G401 (cell line): ENCODE measurements at places on chromosomes 4 and X. TPM values are rescaled to one million over a fixed set of nuclear protein-coding genes. Genes with fewer than 3 reads are reported as not detected.
A peak's percentile ranks its signal among the peaks of the same experiment; 100 is the strongest.

Gene VCX2
- total RNA-seq, result not detected in 2 replicates

Gene CT45A6
- not detected in 2 replicates for total RNA-seq

Gene SLITRK4
- not detected in 2 replicates for total RNA-seq

Gene CXCL11
- total RNA-seq, result not detected in 2 replicates

- no peak for DNase-seq
These were observed 353.5 kb downstream of the ADGRL3 start for GRCh38 chr4:61553557-61554125.

- no peak for DNase-seq
These were observed 205.0 kb upstream of the PDE5A start for GRCh38 chr4:119833611-119834010.

DNA sequence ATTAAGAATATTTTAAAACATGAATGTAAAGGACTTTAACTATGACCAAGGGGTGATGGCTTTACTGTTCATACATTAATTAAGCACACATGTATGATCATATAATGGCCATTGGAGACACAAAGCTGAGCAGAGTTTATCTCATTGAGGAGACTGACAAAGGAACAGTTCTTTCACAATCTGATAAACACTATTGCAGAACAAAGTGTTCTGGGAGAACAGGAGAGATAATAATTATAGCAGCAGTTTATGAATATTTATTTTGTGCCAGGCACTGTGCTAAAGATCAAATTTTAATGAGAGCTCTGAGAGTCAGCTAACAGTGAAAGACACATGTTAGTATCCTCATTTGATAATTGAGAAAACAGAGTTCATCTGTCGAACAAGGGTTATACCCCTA is 242.4 kb upstream of the NR3C2 start:
- DNase-seq, result no peak

DNA sequence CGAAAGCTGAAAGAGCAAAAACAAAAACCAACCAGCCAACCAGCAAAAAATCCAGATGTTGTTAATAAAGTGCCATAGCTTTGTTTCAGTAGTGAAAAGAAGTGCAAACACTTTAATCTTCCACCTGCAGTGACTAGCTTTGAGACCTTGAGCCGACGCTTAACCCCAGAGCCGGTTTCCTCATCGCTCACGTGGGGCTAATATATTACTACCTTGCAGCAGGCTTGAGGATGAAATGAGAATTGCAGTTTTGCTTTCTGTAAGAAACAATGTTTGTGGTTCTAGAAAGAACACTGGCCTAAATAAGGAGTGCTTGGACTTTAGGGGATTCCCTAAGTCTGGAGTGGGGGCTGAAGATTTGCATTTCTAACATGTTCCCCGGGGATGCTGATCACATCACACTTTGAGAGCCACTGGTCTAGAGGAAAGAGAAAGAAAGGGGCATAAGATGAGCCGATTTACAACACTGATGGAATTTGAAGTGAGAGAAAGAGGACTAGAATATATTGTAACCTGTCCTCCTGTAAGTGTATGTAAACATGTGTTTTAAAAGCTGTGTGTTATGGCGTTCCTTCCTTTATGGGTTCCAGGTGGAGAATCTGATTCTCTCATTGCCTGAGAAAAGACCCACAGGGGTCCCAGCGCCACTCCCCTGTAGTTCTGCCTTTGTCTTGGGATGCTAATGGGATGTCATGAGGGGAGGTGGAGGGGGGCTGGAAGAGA is 1.4 kb downstream of the FGF2 start:
- DNase-seq, result peak; percentile 8

DNA sequence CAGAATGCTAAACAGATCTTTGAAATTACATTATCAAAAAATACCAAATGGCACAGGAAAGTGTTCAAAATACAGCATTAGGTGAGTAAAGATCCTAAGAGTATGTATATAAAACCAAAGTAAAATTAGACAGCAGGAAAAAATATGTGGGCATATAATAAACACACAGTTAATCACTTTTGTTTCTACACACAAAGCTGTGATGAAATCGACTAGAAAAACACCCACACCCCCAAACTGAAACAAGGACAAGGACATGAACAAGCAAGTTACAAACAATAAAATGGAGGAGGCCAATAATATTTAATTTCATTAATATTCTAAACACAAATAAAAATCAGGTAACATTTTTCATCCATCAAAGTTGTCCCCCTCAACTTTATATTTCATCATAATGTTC is 143.2 kb downstream of the FRYL start:
- DNase-seq, result no peak

- DNase-seq, result no peak
These were observed 14.1 kb upstream of the CYTL1 start for GRCh38 chr4:5033281-5033841.

- no peak for DNase-seq
These were observed 251.7 kb upstream of the TENM3 start for GRCh38 chr4:181991369-181992108.

DNA sequence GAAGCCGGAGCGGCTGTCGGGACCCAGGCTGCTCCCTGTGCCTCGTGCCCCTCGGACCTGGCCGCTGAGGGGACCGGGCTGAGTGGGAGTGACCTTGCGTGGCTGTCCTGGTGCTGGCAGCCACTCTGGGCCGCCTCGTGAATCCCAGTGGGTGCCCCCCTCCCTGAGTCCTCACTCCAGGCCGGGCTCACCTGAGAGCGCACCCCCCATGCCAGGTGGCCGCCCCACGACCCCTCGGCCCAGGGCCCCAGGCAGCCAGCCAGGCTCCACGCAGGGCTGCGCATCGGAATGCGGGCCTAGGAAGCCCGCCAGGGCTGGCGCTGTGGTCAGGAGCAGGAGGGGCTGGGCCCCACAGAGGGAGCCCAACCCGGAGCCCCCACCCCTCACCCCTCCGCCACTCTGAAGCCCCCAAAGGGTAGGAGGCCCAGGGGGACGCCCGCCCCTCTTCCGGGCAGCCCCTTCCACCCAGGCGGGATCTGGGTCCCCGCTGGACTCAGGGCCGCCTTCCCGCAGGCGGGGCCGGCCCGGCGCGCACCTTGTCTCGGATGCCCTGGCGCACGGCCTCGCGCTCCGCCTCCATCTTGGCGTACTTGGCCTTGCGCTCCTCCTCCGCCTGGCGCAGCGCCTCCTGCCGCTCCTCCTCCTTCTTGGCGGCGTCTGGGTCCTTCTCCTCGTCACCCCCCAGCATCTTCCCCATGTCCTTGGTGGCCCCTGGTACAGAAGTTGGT is 33.9 kb downstream of the CPLX1 start:
- peak; percentile 70 for DNase-seq

- no peak for DNase-seq
These were observed 603.3 kb downstream of the PCDH18 start for GRCh38 chr4:136928957-136929411.

DNA sequence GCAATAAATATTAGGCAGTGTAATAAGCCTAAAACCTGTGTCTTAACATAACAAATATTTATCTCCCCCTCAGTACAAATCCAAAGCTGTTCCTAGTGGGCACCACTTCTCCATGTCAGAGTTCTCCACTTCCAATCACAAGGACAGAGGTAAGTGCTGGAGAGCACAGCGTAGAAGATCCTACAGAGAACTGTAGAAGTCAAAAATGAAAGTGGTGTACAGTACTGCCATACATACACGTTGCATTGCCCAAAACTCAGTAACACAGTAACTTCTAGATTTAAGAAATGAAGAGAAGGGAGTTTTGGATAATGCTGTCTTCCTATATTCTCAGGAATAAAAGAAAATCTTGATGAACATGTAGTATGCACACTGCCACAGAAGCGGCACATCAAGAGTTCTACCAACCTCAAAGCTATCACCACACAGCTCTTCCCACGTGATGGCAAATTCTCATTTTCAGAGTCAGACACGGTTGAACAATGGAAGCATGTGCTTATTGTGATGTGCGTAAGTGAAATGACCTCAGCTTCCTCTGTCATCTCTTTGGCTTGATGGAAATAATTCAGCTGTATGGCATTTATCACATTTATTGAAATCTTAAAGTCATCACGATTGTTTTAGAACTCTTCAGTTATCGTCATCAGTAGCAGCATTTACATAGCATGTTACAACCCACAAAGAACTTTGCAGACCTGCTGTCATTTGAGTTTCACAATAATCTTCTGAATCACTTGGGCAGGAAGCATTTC is 27.1 kb upstream of the SPANXN4 start:
- DNase-seq, result no peak

GRCh38 chr4:57309658-57310057 is 199.5 kb upstream of the IGFBP7 start:
- DNase-seq, result no peak

DNA sequence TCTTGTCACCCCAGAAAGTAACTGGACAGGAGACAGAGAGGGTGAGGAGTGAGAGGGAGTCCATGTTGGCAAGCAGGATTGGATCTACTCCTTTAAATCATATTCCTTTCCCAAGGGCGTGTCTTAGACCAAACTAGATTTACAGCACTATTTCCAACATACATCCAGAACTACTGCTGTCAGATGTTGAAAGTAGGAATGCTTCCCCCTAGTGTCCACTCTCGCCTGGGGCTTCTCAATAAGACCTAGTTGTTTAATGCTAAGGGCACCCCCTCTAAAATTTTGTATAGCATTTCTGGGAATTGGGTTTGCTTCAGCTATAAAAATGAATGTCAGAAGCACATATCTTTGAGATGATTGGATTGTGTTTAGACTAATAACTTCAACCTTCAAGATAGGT is 13.3 kb downstream of the OFD1 start:
- DNase-seq, result peak; percentile 37

DNA sequence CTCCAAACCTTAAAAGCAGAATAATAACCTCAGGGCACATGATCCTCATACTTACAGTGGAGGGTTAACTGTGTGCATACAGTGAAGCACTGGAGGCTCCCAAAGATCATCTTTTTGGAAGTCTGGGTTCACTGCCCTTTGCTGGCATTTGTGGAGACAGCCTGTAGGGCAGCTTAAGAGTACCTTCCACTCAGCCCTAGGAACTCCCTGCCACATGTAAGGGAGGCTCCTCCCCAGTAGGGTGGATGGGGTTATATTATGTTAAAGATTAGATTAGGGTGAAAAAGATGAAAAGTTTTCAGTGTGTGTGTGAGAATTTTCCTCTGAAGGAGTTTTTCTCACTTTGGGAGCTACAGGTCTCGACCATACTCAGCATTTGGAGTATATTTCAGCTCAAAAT is 388.4 kb downstream of the RAB28 start:
- no peak for DNase-seq
